ENCODE measurements at places on chromosomes 12 and 14. TPM values are rescaled to one million over a fixed set of nuclear protein-coding genes. Genes with fewer than 3 reads are reported as not detected.

TAS2R14 gene
- 1.5 TPM for total RNA-seq

SYT1 gene
- total RNA-seq, result not detected

SLC5A8 gene
- not detected for total RNA-seq

DNA sequence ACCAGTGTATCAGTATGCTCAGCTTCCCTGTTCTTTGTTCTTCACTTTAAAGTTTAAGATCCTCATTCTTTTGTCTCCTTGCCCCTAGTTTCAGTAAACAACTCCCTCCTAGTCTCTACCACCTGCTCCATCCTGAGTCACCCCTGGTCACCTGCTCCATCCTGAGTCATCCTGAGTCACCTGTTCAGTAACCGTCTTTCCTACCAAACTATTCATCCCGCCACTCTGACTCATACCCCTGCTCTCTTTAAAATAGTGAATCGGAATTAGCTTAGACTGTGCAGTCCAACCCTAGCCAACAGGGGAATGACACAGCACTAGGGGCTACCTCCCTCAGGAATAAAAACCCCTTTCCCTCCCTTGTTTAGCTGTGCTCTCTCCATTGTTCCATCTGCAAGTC lies 888.1 kb upstream of the MDGA2 start:
- H3K27me3 ChIP-seq, result no peaks in the 10 kb centered on the region
- no peaks in the 10 kb centered on the region for H3K4me1 ChIP-seq
- no peak overlapping the region for H3K4me3 ChIP-seq
- no peak overlapping the region for H3K27ac ChIP-seq
- no peak for DNase-seq
- H3K36me3 ChIP-seq, result no peaks in the 10 kb centered on the region

- no peak for DNase-seq
- H3K36me3 ChIP-seq, result peaks cover 59% of the 10 kb centered on the region
- H3K27me3 ChIP-seq, result no peaks in the 10 kb centered on the region
These were observed 7.9 kb downstream of the GABARAPL1 start for GRCh38 chr12:10220398-10221077.

GRCh38 chr12:63152321-63152700 lies 1.3 kb upstream of the AVPR1A start:
- H3K27me3 ChIP-seq, result peaks cover 57% of the 10 kb centered on the region
- H3K27ac ChIP-seq, result no peak overlapping the region
- H3K4me3 ChIP-seq, result no peak overlapping the region
- DNase-seq, result no peak
- peaks cover 7% of the 10 kb centered on the region for H3K36me3 ChIP-seq

DNA sequence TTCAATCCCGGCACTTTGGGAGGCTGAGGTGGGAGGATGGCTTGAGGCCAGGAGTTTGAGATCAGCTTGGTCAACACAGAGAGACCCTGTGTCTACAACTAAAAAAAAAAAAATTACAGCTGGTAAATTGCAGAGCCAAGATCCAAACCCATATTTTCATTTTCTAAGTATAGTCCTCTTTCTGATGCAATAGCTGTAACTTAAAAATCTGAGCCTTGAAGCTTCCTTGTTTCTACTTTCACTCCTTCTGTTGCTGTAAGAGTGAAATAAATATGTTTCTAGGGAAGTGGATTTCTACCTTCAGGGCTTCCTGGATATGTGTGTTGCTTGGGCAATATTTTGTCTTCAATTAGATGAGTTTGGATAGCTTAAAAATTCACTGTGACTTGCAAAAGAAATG lies 42.0 kb upstream of the PRICKLE1 start:
- no peaks in the 10 kb centered on the region for H3K36me3 ChIP-seq
- H3K27ac ChIP-seq, result no peak overlapping the region
- H3K4me1 ChIP-seq, result no peaks in the 10 kb centered on the region
- no peak for DNase-seq
- no peaks in the 10 kb centered on the region for H3K27me3 ChIP-seq

DNA sequence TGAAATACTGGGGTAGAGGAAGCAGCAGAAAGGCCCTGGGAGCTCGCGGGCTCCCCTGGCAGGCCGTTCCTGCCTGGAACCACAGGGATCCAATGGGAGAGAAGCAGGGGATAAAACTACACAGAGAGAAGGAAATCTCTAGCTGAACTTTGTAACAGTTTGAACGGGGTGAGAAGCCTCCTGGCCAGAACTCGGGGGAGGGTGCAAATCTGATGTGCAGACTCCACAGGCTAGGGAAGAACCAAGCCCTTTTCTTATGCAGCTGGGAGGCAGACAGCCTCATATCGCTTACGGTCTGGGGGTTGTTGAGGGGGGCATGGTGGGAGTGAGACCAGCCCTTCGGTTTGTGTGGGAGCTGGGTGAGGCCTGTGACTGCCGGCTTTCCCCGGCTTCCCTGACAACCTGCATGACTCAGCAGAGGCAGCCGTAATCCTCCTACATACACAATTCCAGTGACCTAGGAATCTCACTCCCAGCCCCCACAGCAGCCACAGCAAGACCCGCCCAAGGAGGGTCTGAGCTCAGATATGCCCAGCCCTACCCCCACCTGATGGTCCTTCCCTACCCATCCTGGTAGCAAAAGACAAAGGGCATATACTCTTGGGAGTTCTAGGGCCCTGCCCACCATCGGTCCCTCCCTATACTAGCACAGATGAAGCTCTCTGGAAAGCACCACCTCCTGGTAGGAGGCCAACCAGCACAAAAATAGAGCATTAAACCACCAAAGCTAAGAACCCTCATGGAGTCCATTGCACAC lies 143.0 kb downstream of the TMTC1 start:
- H3K4me3 ChIP-seq, result no peak overlapping the region
- no peak overlapping the region for H3K27ac ChIP-seq
- H3K4me1 ChIP-seq, result no peaks in the 10 kb centered on the region
- no peaks in the 10 kb centered on the region for H3K36me3 ChIP-seq
- no peaks in the 10 kb centered on the region for H3K27me3 ChIP-seq

DNA sequence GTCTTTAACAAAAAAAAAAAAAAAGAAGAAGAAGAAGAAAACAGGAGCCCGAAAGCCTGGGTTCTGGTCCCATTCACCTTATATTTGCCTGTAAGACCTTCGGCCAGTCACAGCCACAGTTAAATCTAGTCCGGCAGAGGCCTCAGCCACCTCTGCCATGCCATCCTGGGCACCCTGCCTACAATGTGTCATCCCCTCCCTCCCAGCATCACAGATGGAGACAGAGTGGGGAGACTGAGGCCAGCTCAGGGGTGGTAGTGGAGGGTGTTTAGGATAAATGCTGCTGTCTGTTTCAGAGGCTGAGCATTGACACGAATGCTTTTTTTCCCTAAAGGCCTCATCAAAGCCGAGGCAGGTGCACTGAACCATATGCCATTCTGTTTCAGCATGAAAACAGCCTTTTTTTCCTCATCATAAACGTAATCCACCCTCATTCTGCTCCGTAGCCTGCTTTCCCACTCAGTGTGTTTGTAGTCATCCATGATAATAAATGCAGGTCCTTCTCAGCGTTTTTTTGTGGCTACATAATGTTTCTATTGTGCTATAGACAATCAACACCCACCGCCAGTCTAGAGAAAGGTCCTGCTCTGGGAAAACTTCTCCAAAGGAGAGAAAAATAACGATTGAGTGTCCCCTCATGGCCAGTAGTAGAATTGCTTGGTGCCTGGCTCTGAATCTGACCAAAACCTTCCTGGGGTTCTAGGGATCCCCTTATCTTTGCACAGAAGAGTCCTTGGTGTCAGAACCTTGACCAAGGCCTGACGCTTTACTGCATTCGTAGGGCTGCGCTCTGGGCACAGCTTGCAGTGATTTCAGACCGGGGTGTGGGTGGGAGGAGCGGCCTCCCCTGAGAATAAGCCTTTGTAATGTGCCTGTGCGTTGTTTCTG lies 41.1 kb upstream of the TSPAN9 start:
- H3K4me1 ChIP-seq, result no peaks in the 10 kb centered on the region
- H3K27ac ChIP-seq, result no peak overlapping the region
- no peak for DNase-seq
- no peaks in the 10 kb centered on the region for H3K27me3 ChIP-seq

DNA sequence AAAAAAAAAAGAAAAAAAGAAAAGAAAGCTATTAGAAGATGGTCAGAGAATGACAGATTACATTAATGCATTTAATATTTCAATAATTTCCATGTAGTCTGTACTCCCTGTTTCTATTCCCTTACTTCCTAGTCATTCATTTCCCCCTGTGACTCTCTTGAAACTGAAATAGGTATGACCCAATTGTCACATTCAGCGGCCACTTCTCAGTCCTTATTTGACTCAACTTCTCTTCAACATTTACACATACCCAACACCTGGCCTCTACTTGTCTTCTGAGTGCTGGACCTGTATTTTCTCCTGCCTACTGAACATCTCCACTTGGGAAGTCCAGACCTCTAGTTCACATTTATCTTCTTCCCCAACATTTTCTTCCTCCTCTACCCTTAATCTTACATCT lies 7.2 kb downstream of the EEA1 start:
- no peak overlapping the region for H3K4me3 ChIP-seq
- peaks cover 2% of the 10 kb centered on the region for H3K27me3 ChIP-seq
- H3K36me3 ChIP-seq, result peaks cover 18% of the 10 kb centered on the region
- no peak for DNase-seq

DNA sequence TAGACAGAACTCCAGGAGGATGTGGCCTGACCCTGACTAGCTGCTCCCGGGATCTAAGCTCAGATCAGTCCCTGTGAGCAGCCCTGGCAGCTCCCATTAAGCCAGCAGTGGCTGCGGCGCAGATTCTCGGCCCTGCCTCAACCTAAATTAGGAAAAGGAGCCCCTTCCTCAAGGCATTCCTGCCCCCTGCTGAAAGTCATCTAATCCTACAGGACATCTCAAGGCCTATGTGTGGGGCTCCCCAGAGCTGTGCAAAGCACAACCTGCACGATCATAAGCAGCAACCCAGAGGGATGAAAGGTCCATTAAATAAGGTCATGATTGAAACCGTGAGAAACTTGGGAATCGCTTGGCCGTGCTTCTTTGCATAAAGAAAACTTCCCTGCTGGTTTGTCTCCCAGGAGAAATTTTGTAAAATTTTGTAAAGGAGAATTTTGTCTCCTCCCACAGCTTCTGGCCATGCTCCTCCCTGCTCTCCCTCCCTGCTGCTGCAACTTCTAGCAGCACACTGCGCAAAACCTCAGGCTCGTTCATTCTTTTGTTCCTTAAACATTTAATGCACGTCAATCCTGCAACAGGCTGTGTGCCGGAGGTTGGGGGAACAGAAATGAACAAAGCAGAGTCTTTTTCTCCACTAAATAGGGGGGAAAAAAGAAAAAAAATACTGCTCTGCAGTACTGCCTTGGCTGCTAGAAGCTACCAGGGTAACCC lies 96.6 kb upstream of the SLC35F4 start:
- H3K27ac ChIP-seq, result no peak overlapping the region
- H3K36me3 ChIP-seq, result no peaks in the 10 kb centered on the region
- no peak overlapping the region for H3K4me3 ChIP-seq
- no peaks in the 10 kb centered on the region for H3K4me1 ChIP-seq
- peaks cover 4% of the 10 kb centered on the region for H3K27me3 ChIP-seq

Data from activated CD8-positive, alpha-beta memory T cell treated with anti-CD3 and anti-CD28 coated beads, Interleukin-2, amount 10 ng/mL, durations not matched to agents 7 days and 5 days (primary cell).